ENCODE measurements at places on chromosomes 5 and 9. TPM values are rescaled to one million over a fixed set of nuclear protein-coding genes. Genes with fewer than 3 reads are reported as not detected.

DNA sequence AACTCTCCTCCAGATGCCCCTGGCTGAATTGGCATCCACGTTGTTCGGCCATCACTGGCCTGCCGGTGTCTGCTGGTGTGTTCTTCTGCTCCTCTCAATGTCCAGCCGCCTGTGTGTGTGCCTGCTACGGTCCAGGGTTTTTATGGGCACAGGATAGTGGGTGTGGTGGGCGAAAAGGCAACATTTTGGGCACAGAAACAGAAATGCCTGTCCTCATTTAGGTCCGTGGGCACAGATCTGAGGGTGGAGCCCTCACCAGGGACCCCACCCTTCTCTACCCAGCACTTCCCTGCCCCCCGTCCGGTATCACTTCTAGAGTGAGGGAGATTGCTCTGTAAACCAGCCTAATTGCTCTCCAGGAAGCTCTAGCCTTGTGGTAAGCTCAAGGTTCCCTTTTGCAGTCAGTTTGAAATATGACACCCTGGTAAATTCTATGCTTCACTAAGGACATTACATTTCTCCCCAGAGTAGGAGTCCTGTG is 410.1 kb downstream of the MAT2B start:
- peak; percentile 11 for DNase-seq
- H3K4me1 ChIP-seq: peaks cover 9% of the 10 kb centered on the region
- H3K4me3 ChIP-seq: no peak overlapping the region
- H3K27me3 ChIP-seq: no peaks in the 10 kb centered on the region
- H3K27ac ChIP-seq: no peak overlapping the region
- H3K36me3 ChIP-seq: no peaks in the 10 kb centered on the region

GRCh38 chr5:88682131-88682530 is 200.9 kb downstream of the MEF2C start:
- H3K27ac ChIP-seq: no peak overlapping the region
- H3K4me1 ChIP-seq: no peaks in the 10 kb centered on the region

DNA sequence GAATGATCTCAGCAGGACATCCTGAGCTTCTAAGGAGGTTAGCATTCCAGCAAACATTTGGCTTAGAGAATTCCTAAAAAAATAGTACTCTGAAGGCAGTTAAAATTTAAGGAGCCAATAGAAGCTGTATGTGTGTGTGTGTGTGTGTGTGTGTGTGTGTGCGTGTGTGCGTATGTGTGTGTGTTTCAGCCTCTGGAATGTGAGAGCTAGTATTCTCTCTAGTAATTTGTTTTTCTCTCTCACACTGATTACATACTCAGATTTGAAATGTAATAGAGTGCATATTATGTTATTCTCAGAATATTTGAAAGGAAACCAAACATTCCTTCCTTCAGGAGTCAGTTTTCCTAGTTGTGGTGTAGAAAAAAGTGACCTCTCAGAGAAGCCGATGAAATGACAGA is 279.6 kb downstream of the TMEM38B start:
- H3K4me1 ChIP-seq: no peaks in the 10 kb centered on the region
- H3K27ac ChIP-seq: no peak overlapping the region
- H3K27me3 ChIP-seq: no peaks in the 10 kb centered on the region
- H3K4me3 ChIP-seq: no peak overlapping the region

- no peaks in the 10 kb centered on the region for H3K36me3 ChIP-seq
- no peak overlapping the region for H3K27ac ChIP-seq
- H3K4me1 ChIP-seq: no peaks in the 10 kb centered on the region
- DNase-seq: peak; percentile 40
Measured at GRCh38 chr5:115309751-115310370, 13.4 kb upstream of the CCDC112 start.

CARTPT gene
- 3.3 TPM for total RNA-seq

GRCh38 chr9:111294691-111295451 is 35.2 kb downstream of the OR2K2 start:
- H3K27ac ChIP-seq: no peak overlapping the region
- peaks cover 6% of the 10 kb centered on the region for H3K4me1 ChIP-seq
- no peaks in the 10 kb centered on the region for H3K27me3 ChIP-seq
- no peak overlapping the region for H3K4me3 ChIP-seq

GRCh38 chr5:138352071-138352721 is at the start of gene KDM3B:
TSS of gene KDM3B (plus strand) at chr5:138352685. CDS start at chr5:138352796, 111 bp downstream.
- H3K27me3 ChIP-seq: no peaks in the 10 kb centered on the region
- H3K4me3 ChIP-seq: peak within 1 kb of the TSS; percentile 98
- DNase-seq: peak; percentile 93
- no peaks in the 10 kb centered on the region for H3K36me3 ChIP-seq

GRCh38 chr9:9499546-9499945 is 1113.3 kb downstream of the PTPRD start:
- H3K4me1 ChIP-seq: no peaks in the 10 kb centered on the region
- H3K4me3 ChIP-seq: no peak overlapping the region
- H3K36me3 ChIP-seq: no peaks in the 10 kb centered on the region
- no peak for DNase-seq
- H3K27ac ChIP-seq: no peak overlapping the region
- no peaks in the 10 kb centered on the region for H3K27me3 ChIP-seq

SPATA24 gene
- 2.6 TPM for total RNA-seq
